ENCODE measurements at places on chromosomes 4 and X.

GRCh38 chr4:27759611-27760575 is 899.3 kb downstream of the STIM2 start:
- DNase-seq: no peak

- DNase-seq: no peak
These were observed 157.0 kb downstream of the TSPAN5 start for GRCh38 chr4:98501383-98501782.

- DNase-seq: peak; percentile 41
These were observed 9.2 kb downstream of the NDUFA1 start for GRCh38 chrX:119880552-119881437.

GRCh38 chr4:168507178-168507815 is 10.4 kb downstream of the PALLD start:
- DNase-seq: no peak

GRCh38 chrX:14028473-14028872 is 1.2 kb downstream of the GEMIN8 start:
- no peak for DNase-seq

- DNase-seq: no peak
These were observed 93.4 kb downstream of the SPCS3 start for GRCh38 chr4:176413171-176413570.

DNA sequence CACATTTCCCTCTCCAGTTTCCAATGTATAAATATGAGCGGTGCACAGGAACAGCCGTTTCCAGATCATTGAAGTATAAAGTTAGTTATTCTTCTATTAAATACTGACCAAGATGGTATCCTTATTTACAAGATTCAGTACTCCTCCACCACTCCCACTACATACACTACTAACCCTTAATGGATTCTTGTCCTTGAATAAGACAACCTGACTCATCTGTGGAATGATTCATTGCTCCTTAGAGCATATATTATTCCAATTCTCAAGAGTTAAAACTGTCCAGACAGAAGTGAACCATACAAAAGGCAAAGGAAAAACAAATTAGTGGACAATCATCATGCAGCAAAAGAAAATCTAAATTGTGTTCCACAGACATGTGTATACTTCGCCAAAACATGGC is 373.3 kb downstream of the IDS start:
- no peak for DNase-seq
